ENCODE measurements at places on chromosomes 7 and 10.

DNA sequence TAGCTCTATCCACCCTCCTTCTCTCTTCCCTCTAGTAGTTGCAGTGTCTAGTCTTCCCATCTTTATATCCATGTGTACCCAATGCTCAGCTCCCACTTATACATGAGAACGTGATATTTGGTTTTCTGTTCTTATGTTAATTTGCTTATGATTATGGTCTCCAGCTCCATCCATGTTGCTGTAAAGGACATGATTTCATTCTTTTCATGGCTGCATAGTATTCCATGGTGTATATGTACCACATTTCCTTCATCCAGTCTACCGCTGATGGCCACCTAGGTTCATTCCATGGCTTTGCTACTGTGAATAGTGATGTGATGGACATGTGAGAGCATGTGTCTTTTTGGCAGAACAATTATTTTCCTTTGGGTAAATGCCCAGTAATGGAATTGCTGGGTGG lies 6.5 kb downstream of the PRSS2 start:
- DNase-seq, result no peak

DNA sequence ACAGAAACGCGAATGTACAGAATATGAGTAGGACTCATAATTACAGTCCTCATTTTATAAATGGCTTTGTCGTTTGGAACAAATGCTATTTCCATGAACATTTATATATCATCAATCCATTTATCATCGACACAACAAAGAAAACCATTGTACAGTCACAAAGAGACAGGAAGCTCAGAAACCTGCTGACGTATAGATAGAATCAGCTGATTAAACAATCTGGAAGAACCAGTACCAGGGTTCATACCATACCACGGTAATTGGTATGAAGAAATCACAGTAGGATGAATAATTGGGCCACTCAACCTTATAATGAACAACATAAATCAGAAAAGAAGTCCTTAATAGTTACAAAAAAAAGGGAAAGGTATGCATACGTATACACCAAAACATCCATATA lies 295.0 kb downstream of the PARD3 start:
- DNase-seq, result no peak

GRCh38 chr10:77350711-77351119 lies 286.9 kb downstream of the KCNMA1 start:
- no peak for DNase-seq

- no peak for DNase-seq
Observed at GRCh38 chr7:16402091-16402490, 19.2 kb downstream of the CRPPA start.

DNA sequence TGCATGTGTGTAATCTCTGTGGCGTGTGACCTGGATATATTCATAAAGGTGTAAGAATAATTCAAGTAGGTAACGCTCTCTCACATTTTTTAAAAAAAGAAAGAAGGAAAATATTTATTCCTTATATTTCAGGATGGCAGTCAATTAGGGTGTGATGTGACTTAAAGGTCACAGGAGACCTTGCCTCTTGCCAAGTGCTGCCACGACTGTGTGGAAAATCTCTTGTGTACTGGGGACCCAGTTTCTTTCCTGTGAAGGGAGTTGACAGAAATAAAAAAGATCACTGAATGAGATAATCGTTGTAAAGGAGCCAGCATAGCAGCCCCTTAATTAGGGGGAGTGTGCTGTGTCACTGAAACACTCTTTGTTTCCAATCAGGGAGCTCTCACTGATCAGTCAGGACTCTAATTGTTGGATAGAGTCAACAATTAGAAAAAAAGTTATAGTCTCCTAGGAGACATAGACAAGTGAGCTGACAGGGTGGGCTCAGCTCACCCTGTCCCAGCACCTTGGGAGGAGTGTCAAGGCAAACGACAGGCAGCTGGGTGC lies 31.1 kb downstream of the PTPRE start:
- no peak for DNase-seq

DNA sequence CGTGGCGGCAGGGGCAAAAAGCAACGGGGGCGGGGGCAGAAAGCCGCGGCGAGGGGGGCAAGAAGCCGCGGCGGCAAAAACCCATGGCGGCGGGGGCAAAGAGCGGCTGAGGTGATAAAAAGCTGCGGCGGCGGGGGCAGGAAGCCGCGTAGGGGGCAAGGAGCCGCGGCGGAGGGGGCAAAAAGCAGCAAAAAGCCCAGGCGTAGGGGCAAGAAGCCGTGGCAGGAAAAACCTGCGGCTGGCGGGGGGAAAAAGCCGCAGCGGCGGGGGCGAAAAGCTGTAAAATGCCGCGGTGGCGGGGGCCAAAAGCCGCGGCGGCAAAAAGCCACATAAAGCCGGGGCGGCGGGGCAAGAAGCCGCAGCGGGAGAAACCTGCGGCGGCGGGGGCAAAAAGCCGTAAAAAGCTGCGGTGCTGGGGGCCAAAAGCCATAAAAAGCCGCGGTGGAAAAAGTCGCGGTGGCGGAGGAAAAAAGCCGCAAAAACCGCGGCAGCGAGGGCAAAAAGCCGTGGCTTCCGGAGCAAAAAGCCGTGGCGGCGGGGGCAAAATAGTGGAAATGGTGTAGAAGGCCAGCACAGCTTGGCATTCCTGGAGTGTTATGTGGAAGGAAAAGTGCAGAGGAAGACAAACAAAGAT lies 487.8 kb downstream of the ZNF33B start:
- DNase-seq, result no peak

GRCh38 chr7:5470816-5471215 lies 47.2 kb upstream of the TNRC18 start:
- no peak for DNase-seq

GRCh38 chr7:54145716-54146115 lies 396.5 kb upstream of the VSTM2A start:
- DNase-seq, result no peak

DNA sequence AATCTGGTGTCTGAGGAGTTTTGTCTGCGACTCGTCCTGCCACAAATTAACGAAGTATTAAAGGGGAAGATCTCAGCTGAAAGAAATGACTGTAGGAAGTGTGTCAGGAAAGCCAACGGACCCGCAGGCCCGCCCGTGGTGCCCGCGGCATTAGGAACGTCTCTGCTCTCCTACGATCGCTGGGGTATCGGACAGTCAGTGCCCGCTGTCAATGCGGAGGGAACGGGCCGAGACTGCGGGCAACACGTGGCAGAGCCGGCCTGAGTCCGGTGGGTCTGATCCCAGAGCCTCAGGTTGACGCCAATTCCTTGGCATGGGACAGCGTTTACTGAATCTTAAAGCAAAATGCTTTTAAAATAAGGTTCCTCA lies 128.7 kb downstream of the KBTBD2 start:
- DNase-seq, result no peak

GRCh38 chr7:87831097-87831496 lies 45.1 kb downstream of the SLC25A40 start:
- no peak for DNase-seq

GRCh38 chr7:34761206-34761605 lies 103.2 kb downstream of the NPSR1 start:
- no peak for DNase-seq

- no peak for DNase-seq
Observed at GRCh38 chr7:151336027-151336708, 5.4 kb upstream of the NUB1 start.

- DNase-seq, result peak; percentile 68
Observed at GRCh38 chr10:3067118-3067858, at the start of gene PFKP. PFKP (plus strand) TSS chr10:3067548; CDS start chr10:3067596, 48 bp downstream.

DNA sequence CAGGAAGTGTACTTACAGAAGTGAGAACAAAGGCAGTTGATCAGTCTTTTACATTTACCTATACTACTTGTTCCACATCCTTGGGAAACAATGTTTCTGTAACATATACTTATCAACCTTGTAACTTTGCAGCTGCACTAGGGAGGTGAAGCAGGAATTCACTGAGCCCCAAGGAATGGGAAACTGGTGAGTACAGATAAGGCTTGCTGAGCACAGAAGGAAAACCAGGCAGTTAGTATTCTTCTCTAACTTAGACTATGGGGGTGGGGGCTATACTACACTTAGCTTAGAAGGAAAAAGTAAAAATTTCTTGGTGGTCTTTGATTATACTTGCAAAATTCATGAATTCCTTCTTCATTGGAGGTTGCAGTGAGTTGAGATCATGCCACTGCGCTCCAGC lies 6.9 kb upstream of the ZNF33A start:
- no peak for DNase-seq

- peak; percentile 40 for DNase-seq
Observed at GRCh38 chr10:100996678-100997359, 2.8 kb upstream of the LZTS2 start.
